ENCODE measurements at places on chromosomes 16 and 17.
A peak's percentile ranks its signal among the peaks of the same experiment; 100 is the strongest.

GRCh38 chr17:64223931-64224629, 39.0 kb downstream of the TEX2 start:
- DNase-seq: no peak

GRCh38 chr16:57462978-57463362, 491 bp downstream of the POLR2C start:
- no peak for DNase-seq

- no peak for DNase-seq
Measured at GRCh38 chr16:68072038-68072695, 13.0 kb upstream of the NFATC3 start.

- no peak for DNase-seq
Measured at GRCh38 chr16:4505356-4506147, 29.4 kb downstream of the HMOX2 start.

DNA sequence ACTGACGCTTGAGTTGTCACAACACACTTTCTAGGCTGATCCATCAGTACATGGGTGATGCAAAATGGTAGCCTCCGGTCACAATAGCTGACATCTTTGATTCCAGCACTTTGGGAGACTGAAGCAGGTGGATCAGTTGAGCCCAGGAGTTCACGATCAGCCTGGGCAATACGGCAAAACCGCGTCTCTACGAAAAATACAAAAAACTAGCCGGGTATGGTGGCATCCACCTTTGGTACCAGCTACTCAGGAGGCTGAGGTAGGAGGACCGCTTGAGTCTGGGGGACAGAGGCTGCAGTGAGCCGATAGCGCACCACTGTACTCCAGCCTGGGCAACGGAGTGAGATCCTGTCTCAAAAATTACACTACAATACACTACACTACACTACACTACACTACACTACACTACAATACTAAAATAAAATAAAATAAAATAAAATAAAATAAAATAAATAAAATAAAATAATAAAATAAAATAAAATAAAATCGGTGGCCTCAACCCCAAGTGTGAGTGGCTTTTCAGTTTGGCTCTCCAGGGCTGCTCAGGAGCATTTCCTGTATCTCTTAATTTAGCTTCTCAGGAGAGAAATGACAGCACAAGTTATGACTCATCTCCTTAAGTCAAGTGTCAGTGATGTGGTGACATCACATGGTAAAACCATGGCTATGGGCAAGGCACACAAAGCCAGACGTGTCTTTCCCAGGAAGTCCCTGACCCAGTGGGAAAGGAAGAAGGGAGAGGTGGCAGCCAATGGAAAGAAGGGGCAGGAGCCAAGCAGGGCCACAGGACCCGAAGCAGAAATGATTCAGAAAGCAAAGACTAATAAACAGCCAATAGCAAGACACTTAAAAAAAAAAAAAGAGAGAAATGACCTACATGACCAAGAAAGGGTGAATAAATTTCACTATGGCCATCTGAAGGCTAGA, 75.3 kb upstream of the TBC1D3K start:
- DNase-seq: no peak

DNA sequence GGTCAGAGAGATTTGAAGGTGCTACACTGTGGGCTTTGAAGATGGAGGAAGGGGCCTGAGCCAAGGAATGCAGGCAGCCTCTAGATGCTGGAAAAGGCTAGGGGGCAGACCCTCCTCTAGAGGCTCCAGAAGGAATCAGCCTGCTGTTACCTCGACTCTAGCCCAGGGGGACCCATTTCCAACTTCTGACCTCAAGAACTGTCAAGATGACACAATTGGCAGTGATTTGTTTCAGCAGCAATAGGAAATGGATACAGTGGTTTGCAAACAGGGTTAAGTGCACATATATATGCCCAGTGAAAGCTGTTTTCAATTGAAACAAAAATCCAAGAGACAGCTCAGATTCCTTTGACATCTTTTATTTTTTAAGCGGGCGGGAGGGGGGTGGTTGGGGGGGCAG, 3.7 kb upstream of the ZDHHC1 start:
- DNase-seq: no peak

- no peak for DNase-seq
Measured at GRCh38 chr16:48378836-48379235, 6.4 kb downstream of the SIAH1 start.

DNA sequence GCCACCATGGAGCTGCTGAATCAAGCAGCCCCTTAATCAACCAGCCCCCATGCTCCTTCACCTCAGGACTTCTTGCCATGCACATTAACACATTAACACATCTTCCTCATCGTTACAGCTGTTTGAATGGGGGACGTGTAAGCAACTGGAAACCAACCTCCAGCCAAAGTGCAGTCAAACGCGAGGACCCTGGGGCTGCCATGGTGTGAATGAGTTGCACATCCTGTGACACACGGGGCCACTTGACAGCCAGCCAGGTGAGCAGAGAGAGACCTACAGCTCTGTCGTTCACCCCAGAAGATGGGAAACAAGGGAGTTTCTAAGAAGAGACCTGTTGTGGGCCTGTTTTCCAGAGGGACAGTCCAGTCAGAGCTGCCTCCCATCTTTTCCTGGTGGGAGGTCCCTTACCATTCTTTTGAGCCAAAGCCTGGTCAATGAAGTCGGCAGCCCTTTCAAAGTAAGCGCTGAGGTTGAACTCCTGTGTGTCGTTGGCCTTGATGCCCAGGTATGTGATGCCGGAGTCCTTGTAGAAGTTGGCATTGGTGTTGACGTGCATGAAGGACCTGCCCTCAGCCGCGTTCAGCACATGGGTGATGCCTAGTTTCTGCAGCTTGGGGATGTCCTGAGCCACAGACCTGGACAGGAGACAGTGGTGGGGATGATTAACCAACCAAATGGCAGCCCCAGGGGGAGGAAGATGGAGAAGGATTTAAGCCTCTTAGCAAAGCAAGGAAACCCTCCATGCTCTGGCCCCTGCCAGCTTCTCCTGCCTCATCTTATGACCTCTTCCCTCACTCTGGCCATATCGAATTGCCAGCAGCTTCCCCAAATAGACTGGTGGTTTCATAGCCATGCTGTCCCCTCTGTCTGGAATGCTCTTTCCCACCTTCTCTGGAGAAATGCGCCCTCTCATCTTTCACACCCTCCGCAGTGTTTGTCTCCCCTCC, 4.2 kb downstream of the DUSP3 start:
- no peak for DNase-seq

DNA sequence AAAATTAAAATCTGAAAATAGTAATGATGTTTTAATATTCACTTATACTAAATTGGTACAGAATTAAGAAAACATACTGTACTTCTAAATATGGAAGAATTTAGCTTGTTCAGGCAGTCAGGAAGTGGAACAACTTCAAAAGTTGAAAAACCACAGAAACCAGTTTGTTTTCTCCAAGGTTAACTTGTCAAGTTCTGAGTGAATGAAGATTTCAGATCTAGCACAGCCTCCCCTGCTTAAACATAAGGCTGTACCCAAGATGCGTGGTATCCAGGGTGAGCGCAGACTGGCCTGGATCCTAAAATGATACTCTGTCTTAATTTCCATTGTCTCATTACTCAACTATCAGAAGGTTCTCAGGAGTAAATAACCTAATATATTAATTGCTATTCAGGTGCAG, 730.7 kb upstream of the KIF2B start:
- no peak for DNase-seq

- DNase-seq: no peak
Measured at GRCh38 chr17:16997514-16998429, 25.9 kb upstream of the TNFRSF13B start.

GRCh38 chr17:63772801-63773271, 561 bp downstream of the CCDC47 start:
- DNase-seq: no peak

GRCh38 chr16:85350973-85351372, 238.7 kb upstream of the CIBAR2 start:
- peak; percentile 91 for DNase-seq

DNA sequence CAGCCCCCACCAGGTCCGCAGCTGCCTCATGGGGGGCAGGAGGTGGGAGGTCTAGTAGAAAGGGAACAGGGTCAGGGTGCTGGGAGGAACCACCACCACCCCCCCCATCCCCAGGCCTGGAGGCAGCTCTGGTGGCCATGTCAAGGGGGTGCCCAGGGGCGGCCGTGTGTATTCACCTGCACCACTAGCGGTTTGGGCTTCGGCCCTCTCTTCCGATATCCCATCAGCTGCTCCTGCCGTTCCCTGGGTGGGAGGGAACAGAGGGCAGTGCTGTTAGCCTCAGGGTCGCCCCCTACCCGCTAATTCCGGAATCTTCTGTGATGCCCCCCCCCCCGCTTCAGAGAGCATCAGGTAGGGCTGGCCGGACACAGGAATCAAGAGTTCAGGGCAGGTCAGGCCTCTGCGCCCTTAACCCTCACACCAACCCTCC, 3.8 kb downstream of the CBX4 start:
- DNase-seq: no peak

- DNase-seq: peak; percentile 46
Measured at GRCh38 chr16:17691106-17691898, 220.5 kb upstream of the XYLT1 start.

DNA sequence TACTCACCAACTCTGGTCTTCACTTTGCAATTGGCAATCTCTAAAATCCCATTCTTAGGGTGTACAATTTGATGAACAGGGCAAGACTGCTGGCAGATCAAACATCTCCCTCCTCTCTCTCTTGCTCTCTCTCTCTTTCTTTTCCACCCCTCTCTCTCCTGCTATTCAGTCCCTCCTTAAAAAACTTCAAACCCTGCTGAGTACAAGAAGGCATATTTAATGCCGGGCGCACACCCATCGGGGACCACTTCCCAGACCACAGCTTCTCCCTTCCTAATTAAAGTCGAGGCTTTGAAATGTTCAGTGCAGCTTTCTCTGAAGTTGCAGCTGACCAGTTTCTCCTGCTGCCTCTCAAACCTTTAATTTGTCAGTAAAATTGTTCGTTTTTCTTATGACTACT, 185.4 kb upstream of the CDH11 start:
- no peak for DNase-seq

DNA sequence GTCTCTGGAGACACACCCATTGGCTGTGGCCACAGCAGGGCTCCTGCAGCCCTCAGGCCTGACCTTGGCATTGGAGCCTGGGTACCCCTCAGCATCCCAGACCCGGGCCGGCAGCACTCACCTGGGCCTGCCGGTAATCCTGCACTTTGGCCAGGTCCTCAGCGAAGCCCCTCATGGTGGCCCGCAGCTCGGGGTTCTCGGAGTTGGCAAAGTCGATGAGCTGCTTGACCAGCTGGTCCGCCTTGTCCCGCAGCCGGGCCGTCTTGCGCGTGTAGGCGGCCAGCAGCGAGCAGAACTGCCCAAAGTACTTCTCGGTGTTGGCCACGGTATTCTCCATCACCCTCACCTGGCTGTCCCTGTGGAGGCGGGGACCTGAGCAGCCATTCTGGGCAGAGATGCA, 2.2 kb downstream of the CIBAR2 start:
- DNase-seq: no peak

DNA sequence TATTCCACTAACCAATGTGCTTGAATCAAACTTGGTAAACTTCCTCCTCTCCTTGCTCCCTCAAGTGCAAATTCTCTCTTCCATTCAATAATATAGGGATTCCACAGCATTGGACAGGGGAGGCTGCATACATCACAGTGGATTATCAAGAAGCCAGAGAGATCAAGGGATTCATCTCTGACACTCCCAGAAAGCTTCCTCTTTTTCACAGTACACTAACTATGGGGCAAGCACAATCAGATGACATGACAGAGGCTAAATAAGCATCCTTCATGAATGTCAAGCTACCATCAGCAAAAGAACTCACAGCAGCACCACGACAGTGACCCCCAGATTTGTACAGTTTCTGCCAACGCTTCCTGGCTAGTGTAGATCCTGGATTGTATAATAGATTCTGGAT, 178.4 kb upstream of the C17orf78 start:
- DNase-seq: no peak

DNA sequence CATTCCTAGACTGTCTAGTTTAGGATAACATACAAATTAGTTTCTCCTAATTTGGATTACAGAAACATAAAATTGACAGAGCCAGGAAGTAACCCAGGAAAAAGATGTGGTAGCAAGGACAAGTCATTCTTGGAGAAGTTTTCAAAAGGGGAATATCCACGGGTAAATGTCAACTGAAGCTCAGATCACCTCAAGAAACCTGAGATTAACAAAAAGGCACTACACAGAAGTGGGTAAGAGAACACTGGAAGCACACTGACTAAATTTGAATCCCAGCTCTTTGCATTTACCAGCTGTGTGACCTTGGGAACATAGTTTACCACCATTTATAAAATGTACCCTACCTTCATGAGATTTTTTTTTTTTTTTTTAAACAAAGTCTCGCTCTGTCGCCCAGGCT, 39.4 kb downstream of the TRAF4 start:
- no peak for DNase-seq

- DNase-seq: no peak
Measured at GRCh38 chr17:78541488-78542206, 35.5 kb downstream of the DNAH17 start.

GRCh38 chr16:1839554-1839953, 12.5 kb downstream of the FAHD1 start:
- no peak for DNase-seq

DNA sequence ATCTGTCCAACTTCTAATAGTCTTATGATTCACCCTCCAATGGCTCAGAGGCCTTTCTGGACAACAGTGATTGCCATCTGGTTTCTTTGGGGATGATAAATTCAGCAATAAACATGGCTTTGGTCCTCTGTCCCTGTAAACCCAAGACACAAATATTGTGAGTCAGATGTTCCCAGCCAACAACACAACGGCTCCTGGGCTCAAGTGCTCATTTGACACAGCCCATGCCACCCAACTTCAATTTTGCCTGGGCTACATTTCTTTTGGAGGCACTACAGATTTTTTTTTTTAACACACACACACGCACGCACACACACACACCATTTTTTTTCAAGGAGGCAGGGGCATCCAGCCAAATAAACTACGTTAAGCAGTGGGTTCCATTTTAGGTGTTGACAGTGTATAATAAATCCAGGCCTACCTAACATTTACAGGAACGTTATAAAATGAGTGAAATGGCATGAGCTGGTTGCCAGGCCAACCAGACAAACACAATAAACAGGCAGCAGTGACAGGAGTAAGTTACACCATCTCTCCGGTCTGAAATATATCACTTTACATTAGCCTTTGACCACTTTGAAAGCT, 939.9 kb upstream of the SOX9 start:
- peak; percentile 60 for DNase-seq

- no peak for DNase-seq
Measured at GRCh38 chr17:50380369-50381259, 7.6 kb downstream of the EME1 start.

DNA sequence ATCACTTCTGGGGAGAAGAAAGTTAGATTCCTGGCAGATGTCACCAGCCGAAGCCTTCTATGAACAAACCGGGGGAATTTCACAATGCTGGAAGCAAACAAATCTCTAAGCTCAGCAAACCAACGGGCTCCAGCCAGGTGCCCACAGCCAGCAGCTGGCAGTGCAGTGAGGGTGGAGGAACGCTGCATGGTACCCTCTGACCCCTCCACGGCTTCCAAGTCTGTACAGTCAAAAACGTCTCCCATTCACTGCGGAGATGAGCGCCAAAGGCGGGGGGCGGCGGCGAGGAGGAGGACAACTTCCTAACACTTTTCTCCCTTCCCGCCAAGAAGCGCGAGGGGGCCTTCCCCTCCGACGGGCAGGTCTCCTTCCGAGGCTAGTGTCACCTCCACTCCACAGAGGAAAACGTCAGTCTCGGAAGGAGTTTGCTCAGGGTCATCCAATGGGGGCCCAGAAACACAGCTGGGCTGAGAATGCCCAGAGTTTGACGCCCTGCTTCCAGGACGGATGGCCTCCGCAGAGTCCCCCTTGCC, 924 bp downstream of the ZNF598 start:
- DNase-seq: no peak

- no peak for DNase-seq
Measured at GRCh38 chr16:75811020-75811634, 84.8 kb upstream of the CPHXL start.

Data from right hindlimb (tissue), 1 donor.